GM23338 (cell line): ENCODE measurements at places on chromosomes 2 and 18.

GRCh38 chr2:79447463-79447862 lies 65.4 kb upstream of the CTNNA2 start:
- DNase-seq: no peak
- H3K4me1 ChIP-seq: peaks cover 28% of the 10 kb centered on the region
- H3K27me3 ChIP-seq: no peaks in the 10 kb centered on the region
- H3K27ac ChIP-seq: no peak overlapping the region

- peaks cover 11% of the 10 kb centered on the region; the same call in 1 of the 2 replicates for H3K4me1 ChIP-seq
- no peak overlapping the region for H3K4me3 ChIP-seq
- DNase-seq: peak; percentile 50
Observed at GRCh38 chr2:148829618-148830017, 45.4 kb upstream of the KIF5C start.

- H3K27ac ChIP-seq: no peak overlapping the region
- DNase-seq: no peak
- H3K4me3 ChIP-seq: no peak overlapping the region
- no peaks in the 10 kb centered on the region; the same call in 1 of the 2 replicates for H3K36me3 ChIP-seq
- no peaks in the 10 kb centered on the region for H3K4me1 ChIP-seq
- no peaks in the 10 kb centered on the region for H3K27me3 ChIP-seq
Observed at GRCh38 chr18:25443776-25444175, 91.8 kb upstream of the ZNF521 start.

DNA sequence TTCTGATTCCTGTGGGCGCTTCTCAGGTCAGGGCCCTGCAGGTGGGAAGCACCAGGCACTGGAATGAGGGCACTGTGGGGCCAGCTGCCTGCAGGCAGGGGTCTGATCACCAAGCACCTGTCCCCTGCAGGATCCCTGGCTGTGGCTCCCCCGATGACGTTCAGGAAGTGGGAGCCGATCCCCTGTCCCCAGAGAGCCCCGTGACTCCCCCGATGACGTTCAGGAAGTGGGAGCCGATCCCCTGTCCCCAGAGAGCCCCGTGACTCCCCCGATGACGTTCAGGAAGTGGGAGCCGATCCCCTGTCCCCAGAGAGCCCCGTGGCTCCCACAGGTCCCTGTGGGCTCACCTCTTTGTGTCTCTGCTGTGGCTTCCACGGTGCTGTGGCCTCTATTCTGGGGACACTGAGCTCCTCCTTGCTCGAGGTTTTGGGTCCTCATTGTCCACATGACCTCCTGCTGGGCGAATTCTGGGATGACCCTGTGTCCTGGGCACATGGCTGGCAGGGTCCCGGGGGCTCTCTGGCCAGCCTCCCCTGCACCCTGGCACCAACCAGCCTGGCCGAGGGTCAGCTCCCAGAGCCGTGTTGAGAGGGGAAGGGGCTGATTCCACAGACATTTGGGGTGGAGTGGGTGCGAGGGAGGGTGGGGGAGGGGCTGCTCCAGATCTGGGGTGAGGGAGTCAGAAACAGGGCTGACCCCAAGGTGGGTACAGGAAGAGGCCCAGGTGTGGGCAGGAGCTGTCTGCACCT lies 4.8 kb downstream of the NEU4 start:
- H3K27me3 ChIP-seq: no peaks in the 10 kb centered on the region
- H3K4me3 ChIP-seq: no peak overlapping the region
- H3K27ac ChIP-seq: no peak overlapping the region
- no peaks in the 10 kb centered on the region for H3K36me3 ChIP-seq

DNA sequence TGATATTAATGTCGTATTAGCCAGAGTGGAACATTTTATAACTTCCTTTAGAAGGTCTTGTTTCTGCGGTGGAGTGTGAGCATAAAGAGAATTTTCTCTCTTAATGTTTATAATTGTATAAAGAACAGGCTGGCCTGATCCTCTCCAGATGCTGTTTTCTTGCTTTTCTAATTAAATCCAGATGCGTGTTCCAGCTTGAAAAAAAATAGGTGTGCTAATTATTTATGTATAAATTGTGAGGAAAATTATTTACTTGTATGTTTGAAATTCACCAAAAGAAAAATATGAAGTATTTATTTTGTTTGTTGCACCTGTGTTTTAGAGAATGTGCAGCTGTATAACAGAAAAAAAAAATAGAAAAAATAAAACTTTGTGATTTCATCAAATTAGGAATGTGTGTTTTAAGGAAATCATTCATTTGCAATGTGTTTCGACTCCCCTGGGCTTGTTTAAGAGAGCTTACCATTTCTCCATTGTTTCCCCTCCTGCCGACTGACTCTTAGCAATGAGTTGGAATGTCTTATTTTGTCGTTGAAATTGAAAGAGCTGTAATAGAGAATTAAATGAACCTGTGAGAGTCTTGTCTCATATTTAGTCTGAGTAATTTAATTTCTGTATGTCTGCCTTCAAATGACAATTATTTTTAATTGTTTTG lies 220.1 kb upstream of the NXPH2 start:
- H3K4me3 ChIP-seq: no peak overlapping the region
- H3K27me3 ChIP-seq: no peaks in the 10 kb centered on the region
- H3K36me3 ChIP-seq: no peaks in the 10 kb centered on the region

GRCh38 chr18:59180150-59180845 lies 39.7 kb upstream of the GRP start:
- DNase-seq: no peak
- no peak overlapping the region for H3K4me3 ChIP-seq
- no peak overlapping the region for H3K27ac ChIP-seq
- no peaks in the 10 kb centered on the region for H3K4me1 ChIP-seq

- no peak for DNase-seq
- H3K4me3 ChIP-seq: no peak overlapping the region
- H3K27ac ChIP-seq: no peak overlapping the region
Observed at GRCh38 chr18:42480441-42480840, 525.4 kb downstream of the PIK3C3 start.

GRCh38 chr2:126761256-126761980 lies 105.5 kb downstream of the GYPC start:
- DNase-seq: no peak
- peaks cover 11% of the 10 kb centered on the region; the same call in 1 of the 2 replicates for H3K4me1 ChIP-seq
- H3K4me3 ChIP-seq: no peak overlapping the region
- no peaks in the 10 kb centered on the region for H3K27me3 ChIP-seq
- no peak overlapping the region for H3K27ac ChIP-seq

GRCh38 chr2:72090271-72090720 lies 57.4 kb downstream of the CYP26B1 start:
- no peaks in the 10 kb centered on the region for H3K4me1 ChIP-seq
- H3K27me3 ChIP-seq: no peaks in the 10 kb centered on the region
- no peaks in the 10 kb centered on the region; the same call in 1 of the 2 replicates for H3K36me3 ChIP-seq
- DNase-seq: no peak
- H3K27ac ChIP-seq: no peak overlapping the region

- DNase-seq: peak; percentile 63
- H3K36me3 ChIP-seq: no peaks in the 10 kb centered on the region
- no peak overlapping the region for H3K4me3 ChIP-seq
- H3K27ac ChIP-seq: no peak overlapping the region
- no peaks in the 10 kb centered on the region for H3K27me3 ChIP-seq
Observed at GRCh38 chr2:226023383-226023782, 623.9 kb downstream of the NYAP2 start.

DNA sequence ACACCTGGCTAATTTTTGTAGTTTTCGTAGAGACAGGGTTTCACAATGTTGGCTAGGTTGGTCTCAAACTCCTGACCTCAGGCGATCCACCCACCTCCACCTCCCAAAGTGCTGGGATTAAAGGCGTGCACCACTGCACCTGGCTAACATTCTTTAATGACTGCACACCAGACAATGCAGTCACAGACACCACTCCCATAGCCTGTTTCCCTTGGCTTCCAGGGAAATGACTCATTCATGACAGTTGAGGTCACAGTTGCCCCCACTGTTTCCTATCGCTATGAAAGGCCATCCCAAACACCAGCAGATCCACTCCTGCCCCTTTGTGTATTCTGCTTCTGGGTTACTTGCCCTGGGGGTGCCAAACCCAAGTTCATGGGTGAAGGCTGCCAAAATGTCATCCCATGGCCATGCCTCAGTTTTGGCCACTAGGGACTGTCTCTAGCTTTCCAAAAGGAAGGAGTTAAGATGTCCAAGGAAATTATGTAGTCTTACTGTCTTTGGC lies 8.7 kb downstream of the CHMP1B start:
- peaks cover 19% of the 10 kb centered on the region for H3K4me1 ChIP-seq
- no peak for DNase-seq
- no peaks in the 10 kb centered on the region for H3K27me3 ChIP-seq
- H3K36me3 ChIP-seq: no peaks in the 10 kb centered on the region
- H3K4me3 ChIP-seq: no peak overlapping the region

DNA sequence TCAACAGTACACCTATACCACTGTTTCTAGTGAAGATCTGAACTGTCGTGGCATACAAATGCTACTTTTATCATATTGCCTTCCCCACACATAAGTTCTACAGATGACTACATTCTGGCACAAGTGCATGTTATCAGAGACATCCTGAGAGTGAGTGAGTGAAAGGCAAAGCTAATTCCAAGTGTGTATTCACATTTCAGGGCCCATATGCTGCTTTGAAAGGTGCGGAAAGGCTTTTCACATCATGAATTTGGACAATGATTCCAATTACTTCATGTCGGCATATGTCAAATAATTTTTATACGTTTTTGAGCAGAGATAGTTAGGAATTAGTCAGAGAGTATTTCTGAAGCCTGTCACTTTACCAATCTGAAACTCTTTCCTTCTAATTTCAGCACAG lies 101.7 kb downstream of the GAREM1 start:
- no peak overlapping the region for H3K27ac ChIP-seq
- H3K36me3 ChIP-seq: no peaks in the 10 kb centered on the region

DNA sequence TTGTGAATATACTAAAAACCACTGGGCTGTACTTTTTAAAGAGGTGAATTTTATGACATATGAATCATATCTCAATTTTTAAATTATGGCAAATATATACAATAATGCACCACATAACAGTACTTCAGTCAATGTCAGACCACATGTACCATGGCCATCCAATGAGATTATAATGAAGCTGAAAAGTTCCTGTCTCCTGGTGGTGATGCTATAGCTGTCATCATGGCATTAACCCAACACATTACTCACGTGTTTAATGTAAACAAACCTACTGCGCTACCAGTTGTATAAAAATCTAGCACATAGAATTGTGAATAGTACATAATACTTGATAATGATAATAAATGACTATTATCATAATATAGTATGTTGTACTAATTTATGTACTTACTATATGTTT lies 77.6 kb upstream of the ID2 start:
- no peak for DNase-seq
- H3K27ac ChIP-seq: no peak overlapping the region
- H3K27me3 ChIP-seq: no peaks in the 10 kb centered on the region
- H3K36me3 ChIP-seq: no peaks in the 10 kb centered on the region
- H3K4me1 ChIP-seq: no peaks in the 10 kb centered on the region

DNA sequence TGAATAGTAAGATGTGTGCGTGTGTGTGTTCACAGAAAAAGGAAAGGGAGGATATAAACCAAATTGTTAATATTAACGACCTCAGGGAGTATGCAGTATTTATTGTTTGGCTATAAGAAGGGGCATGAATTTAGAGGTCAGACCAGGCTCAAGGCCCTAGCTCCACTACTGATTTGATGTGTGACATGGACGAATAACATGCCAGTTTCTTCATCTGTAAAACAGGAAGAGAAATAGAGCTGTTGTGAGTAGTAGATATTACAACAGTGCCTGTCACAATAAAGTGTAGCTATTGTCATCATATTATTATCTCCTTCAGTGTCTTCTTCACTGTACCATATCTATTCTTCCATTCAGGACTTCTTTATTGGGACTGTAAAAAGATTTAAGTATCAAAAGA lies 4.1 kb upstream of the MAT2A start:
- no peak overlapping the region for H3K27ac ChIP-seq
- DNase-seq: no peak
- no peak overlapping the region for H3K4me3 ChIP-seq
- H3K4me1 ChIP-seq: peaks cover 7% of the 10 kb centered on the region; the same call in 1 of the 2 replicates

DNA sequence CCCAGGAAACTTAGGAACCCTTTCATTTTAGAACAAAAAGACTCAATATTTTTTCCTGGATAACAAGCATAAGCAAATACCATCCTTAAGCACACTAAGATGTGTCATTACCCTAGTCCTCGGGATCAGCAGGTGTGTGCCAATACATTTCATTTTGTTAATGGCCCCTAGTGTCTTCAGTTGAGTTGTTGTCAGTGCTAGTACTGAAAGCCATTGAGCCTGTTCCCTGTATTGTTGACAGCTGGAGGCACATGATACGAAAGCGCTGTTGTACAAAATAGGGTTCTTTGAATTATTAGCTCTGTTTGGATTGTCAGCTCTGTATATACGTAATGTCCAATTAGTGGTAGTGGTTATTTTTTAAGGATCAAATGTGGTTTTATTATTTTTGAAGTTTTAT lies 29.5 kb downstream of the VAPA start:
- no peak for DNase-seq
- no peaks in the 10 kb centered on the region for H3K36me3 ChIP-seq
- no peaks in the 10 kb centered on the region for H3K4me1 ChIP-seq
- no peaks in the 10 kb centered on the region for H3K27me3 ChIP-seq

- H3K27me3 ChIP-seq: no peaks in the 10 kb centered on the region
- DNase-seq: no peak
- H3K36me3 ChIP-seq: no peaks in the 10 kb centered on the region
- H3K4me3 ChIP-seq: no peak overlapping the region
- H3K27ac ChIP-seq: no peak overlapping the region
Observed at GRCh38 chr2:180523621-180524340, 456.6 kb upstream of the UBE2E3 start.

DNA sequence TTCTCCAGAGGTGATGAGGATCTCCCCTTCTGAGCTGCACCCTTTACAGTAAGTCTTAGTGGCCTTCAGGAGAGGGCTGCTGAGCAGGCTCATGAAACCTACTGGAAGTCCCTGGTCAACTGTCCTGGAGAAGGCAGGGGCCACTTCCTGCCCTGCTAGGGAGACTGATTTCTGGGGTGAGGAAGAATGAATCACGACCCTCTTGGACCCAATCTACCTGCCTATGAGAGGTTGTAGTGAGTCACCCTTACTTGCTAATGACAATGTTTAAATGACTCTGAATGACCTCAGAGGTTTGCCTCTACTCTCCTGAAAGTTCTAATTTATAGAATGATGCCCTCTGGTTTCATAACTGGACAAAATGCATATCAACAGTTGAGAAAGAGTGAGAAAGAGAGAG lies 79.4 kb upstream of the FAM136A start:
- no peaks in the 10 kb centered on the region; the same call in 1 of the 2 replicates for H3K27me3 ChIP-seq
- no peak overlapping the region for H3K4me3 ChIP-seq
- no peak for DNase-seq
- no peak overlapping the region for H3K27ac ChIP-seq

- no peaks in the 10 kb centered on the region for H3K4me1 ChIP-seq
- H3K27me3 ChIP-seq: peaks cover 17% of the 10 kb centered on the region; the same call in 1 of the 2 replicates
- no peak overlapping the region for H3K4me3 ChIP-seq
- no peaks in the 10 kb centered on the region for H3K36me3 ChIP-seq
- H3K27ac ChIP-seq: no peak overlapping the region
Observed at GRCh38 chr2:70393881-70394280, 92.0 kb upstream of the FAM136A start.

GRCh38 chr2:65922030-65922429 lies 489.6 kb upstream of the SPRED2 start:
- no peak overlapping the region for H3K27ac ChIP-seq
- no peaks in the 10 kb centered on the region for H3K4me1 ChIP-seq
- no peak overlapping the region for H3K4me3 ChIP-seq
- DNase-seq: no peak
- no peaks in the 10 kb centered on the region for H3K36me3 ChIP-seq

GRCh38 chr2:167271932-167272331 lies 383.7 kb downstream of the XIRP2 start:
- H3K4me1 ChIP-seq: peaks cover 46% of the 10 kb centered on the region
- no peak overlapping the region for H3K27ac ChIP-seq
- H3K36me3 ChIP-seq: peaks cover 14% of the 10 kb centered on the region
- DNase-seq: peak; percentile 47
- H3K27me3 ChIP-seq: no peaks in the 10 kb centered on the region

- no peak overlapping the region for H3K4me3 ChIP-seq
- H3K36me3 ChIP-seq: no peaks in the 10 kb centered on the region
- DNase-seq: no peak
Observed at GRCh38 chr2:158491072-158491471, 34.3 kb downstream of the PKP4 start.
